ENCODE measurements at places on chromosomes 3 and 15.
A peak's percentile ranks its signal among the peaks of the same experiment; 100 is the strongest.

- no peak for DNase-seq
Measured at GRCh38 chr3:78398401-78398800, 1358.5 kb downstream of the ROBO2 start.

DNA sequence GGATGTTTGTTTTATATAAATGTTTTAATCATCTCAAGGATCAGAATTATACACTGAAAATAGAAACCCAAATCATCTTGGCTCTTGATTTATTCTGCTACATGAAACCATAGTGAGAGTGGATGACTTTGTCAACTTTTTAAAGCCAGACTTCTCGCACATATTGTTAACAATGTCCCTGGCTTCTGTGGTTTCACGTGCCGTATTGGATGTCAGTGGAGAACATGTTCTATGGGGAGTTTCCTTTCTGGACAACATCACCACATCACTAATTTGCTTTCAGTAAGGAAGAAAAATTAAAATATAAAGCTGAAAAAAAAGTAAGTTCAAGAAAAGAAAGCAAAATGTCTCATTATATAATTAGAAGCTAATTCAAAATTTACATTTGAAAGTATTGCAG is 297.1 kb upstream of the MME start:
- DNase-seq: no peak

DNA sequence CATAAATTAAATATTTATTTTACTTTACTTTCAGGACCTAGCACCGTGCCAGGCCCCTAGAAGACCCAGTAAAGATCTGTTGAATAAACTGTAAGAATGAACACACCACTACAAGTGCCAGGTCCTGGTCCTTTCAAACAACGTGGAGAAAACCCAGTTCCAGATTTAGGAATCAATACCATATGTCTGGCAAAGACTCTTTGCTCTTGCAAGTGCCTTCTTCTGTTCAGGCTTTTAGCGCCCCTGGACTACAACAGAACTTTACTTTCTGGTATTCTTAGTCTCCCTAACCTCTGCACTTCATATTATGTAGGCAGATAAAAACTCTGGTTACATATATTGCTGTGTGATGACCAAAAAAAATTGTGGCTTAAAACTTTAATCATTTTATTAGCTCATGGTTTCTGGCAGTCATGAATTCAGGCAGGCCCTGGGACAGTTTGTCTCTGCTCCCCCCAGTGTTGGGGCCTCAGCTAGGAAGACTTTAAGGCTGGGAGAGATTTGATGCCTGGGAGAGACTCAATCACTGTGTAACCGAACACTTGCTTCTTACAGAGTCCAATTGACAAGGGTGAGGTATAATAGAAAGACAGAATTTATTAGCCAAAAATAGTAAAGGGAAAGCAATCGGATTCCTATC is 2.9 kb upstream of the PSMA4 start:
- DNase-seq: no peak

DNA sequence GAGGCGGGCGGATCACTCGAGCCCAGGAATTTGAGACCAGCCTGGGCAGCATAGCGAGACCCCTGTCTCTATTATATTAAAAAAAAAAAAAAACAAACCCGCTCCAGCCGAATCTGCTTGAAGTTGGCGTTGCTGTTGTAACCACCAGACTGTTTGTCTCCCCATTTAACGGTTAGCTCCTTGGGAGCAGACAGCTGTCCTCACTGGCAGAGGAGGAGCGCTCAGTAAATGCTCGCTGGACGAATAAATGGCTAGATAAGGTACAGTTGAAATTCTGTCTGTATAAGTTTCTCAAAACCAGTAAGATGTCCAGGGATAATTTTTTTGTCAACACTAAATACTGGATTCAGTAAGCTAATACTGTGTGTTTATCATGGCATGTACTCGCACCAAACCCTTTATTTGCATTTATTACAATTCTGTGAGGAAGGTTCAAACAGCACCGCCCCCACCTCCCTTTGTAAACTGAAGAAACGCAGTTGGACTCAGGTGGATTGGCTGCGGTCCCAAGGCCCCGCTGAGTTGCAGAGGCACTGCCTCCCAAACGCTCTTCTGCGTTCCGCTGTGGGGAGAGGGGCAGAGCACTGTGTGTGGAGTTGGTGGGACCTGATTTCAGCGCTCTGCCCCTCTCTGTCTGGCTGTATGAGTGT is 1.1 kb downstream of the RCCD1 start:
- no peak for DNase-seq

GRCh38 chr15:66925721-66926120 is 139.7 kb upstream of the SMAD3 start:
- no peak for DNase-seq

DNA sequence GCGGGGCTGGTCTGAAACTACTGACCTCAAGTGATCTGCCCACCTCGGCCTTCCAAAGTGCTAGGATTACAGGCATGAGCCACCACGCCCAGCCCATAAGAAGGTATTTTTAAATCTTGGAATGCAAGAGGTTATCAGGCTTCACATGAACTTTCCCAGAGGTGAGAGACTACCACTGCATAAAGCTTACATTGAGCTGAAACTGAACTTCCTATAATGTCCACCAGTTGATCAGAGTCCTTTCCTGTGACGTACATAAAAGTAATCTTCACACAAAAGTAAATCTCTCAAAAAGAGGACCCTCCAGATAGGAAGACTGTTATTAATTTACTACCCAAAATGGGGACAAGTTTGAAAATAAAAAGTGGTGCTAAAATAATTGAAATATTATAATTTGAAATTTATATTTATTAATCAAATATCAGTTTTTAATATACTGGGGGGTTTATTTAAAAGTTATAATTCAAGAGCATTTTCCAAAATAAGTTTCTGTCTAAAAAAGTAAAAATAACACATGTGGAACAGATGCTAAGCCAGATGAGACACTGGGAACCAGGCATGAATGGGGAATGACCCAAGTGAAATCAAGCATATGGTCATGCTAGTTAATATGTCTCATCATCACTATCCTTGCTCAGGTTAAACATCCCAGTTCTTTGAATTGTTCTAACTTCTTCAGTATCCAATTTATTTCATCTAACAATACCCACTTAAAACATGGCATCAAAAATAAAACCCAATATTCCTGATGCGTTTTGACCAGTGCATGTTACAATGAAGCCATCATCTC is 269.9 kb upstream of the UBE2E2 start:
- DNase-seq: no peak

- no peak for DNase-seq
Measured at GRCh38 chr15:86236356-86237110, 156.9 kb downstream of the AGBL1 start.

DNA sequence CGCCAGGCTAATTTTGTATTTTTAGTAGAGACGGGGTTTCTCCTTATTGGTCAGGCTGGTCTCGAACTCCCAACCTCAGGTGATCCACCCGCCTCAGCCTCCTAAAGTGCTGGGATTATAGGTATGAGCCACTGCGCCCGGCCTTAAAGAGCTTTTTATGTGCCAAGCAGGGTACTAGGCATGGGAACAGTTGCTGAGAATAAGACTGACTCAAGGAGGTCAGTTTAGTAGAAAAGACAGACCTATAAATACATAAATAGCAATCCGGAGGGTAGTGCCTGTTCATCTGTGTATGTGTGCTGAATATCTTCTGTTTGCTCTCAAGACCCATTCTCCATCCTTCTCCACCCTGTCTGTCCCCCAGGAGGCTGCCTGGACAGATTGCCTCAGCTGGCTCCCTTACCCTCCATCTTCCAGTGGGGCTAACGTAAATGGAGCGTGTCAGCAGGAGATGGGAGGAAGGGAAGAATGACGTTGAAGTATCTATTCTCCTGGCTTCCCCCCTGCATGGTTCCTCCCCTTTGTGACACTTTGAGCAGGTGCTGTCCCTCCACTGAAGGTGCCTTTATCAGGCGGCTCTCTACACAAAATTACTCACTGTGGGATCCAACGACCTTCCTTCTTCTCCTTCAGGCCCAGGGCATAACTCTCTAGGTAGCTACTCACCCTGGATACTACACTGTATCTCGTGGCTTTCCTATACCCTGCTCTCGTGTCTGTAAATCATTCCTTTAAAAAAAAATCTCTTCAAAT is 31.1 kb downstream of the FBXO40 start:
- no peak for DNase-seq

DNA sequence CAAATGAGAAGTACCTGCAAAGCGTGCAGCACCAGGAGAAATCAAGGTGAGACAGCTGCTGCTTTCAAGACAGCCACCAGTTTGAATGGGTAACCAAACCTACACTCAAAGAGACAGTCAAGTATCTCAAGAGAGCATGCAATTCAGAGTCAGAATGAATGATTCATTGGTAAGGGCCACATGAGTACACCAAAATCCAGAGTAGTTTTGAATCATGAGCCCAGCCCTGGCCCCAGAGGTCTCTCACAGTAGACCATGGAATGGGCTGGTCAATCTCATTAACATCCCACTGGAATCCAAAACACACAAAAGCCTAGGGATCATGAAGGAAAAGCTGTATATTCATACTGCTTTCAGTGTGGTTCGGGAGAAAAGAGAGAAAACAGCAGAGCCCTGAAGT is 242.8 kb downstream of the TBL1XR1 start:
- no peak for DNase-seq

DNA sequence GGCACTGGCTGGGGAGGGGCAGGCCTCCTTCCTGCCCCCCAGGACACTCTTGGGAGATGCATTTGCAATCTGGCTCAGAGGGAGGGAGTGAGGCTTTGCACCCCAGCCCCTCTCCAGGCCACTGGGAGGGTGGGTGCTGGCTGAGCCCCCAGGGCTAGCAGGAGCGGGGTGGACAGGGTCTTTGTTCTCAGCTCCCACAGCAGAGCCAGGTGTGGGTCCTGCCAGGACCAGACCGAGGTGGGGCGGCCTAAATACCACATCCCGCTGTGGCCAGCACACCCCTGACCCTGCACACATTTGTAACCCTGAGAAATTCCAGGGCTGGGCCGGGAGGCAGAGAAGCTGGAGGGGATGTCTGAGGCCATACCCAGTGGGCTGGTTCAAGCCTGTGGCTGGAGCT is 41.0 kb downstream of the STARD5 start:
- no peak for DNase-seq

DNA sequence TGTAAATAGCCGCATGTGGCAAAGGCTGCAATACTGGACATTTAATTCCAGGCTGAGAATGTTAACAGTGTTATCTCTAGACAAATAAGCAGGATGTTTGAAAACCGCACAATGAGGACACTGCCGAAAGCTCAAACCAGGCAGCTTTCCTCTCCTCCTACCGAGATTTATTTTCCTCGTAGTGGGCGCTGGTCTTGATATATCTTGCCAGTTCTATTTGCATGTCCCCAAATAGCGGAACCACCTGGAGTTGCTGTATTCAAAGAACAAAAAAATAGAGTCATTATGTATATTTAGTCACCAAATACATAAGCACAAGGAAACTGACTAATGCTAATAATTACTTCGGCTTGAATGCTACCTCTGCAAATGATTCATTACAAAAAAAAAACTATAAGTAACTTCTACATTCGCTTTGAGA is 46.5 kb downstream of the CYFIP1 start:
- DNase-seq: no peak

- DNase-seq: no peak
Measured at GRCh38 chr15:85036716-85037115, 55.1 kb downstream of the PDE8A start.

GRCh38 chr3:127777921-127778656 is 44.2 kb downstream of the MGLL start:
- DNase-seq: no peak

- no peak for DNase-seq
Measured at GRCh38 chr3:67550541-67550940, 103.9 kb downstream of the SUCLG2 start.

- peak; percentile 91 for DNase-seq
Measured at GRCh38 chr15:44541282-44541958, 4.5 kb downstream of the EIF3J start.

GRCh38 chr3:194003114-194004057 is 132.6 kb upstream of the HES1 start:
- DNase-seq: peak; percentile 98

DNA sequence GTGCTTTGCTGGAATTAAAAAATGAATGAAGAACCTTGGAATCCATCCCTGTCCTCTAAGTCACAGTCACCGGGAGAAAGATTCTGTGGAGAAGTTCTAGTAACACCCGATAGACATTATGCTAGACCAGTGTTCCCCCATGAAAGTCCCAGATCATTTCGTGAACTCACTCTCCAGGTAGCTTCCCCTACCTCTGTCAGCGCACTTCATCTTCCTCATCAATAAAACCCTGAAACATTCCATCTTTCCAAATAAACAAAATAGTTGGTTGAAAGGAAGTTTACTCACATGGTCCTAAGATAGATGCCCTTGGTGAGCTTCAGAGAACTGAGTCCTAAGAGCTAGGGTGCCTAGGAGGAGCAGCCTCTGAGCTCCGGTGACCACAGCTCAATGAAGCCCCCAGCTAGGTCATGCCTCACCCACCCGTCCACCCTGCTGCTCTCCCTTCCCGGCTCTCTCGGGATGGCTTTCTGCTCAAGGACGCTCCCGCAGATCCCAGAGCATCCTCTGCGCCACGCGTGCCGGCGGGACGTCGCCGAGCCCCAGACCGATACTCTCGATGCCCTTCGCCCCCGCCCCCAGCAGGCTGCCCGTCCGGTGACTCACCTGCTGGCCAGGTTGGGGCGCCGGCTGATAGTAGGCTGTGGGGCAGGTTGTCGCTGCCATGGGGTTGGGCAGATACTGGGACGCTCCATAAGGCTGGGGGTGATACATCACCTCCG is 776 bp downstream of the VGLL3 start:
- no peak for DNase-seq

DNA sequence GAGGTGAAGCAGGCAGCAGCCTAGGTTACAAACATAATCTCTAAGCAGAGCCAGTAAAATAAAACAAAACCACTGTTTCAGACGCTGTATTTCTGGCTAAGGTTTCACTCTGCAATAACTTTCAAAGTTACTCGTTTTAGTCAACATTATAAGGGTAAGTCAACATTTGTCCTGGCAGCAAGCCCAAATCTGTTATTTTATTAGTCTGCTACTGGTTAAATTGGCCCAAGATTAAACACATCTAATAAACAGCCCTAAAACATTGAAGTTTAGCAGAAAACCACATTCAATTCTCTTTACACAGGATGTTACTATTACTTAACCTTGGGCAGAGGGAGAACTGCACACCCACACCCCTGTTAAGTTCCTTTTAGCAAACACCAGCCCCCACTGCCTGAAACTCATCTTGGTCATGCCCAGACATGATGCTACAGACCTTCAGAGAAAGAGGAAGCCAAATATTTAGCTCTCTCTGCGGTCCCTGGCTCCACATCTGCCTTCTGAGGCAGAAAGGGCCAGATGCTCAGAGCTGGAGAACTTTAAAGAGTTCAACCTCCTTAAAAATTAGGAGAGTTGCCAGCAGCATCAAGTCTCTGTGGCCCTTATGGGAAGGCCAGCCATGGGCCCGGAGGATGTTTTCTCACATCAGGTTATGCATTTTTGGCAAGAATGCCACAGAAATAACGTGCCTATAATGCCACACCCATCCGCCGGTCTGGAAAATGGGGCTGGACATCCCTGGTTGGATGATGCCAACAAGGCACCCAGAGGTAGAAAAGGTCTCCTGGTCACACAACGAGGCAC is 17.9 kb downstream of the ARHGEF3 start:
- DNase-seq: peak; percentile 36

- peak; percentile 79 for DNase-seq
Measured at GRCh38 chr3:157544501-157545130, 41.4 kb upstream of the VEPH1 start.

GRCh38 chr3:134325061-134325705 is 49.1 kb downstream of the AMOTL2 start:
- DNase-seq: peak; percentile 68

Data from amniotic epithelial cell (primary cell).